Globus pallidus (tissue), 1 donor: ENCODE measurements at places on chromosomes 12 and 14.

DNA sequence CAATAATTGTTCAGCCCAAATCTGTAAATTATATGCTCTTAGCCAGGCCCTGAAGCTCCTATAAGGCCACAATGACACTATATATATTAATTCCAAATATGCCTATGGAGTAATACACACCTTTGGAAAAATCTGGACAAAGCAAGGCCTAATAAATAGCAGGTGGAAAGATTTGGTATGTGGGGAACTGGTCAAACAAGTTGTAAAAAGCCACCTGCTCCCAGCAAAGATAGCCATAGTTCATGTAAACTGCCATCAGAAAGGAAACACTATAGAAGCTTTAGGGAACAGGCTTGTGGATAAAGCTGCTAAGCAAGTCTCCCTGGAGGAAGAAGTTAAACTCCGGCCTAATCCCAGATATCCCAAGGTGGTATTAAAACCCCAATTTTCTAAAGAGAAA lies 29.7 kb downstream of the PRMT8 start:
- no peak for DNase-seq

DNA sequence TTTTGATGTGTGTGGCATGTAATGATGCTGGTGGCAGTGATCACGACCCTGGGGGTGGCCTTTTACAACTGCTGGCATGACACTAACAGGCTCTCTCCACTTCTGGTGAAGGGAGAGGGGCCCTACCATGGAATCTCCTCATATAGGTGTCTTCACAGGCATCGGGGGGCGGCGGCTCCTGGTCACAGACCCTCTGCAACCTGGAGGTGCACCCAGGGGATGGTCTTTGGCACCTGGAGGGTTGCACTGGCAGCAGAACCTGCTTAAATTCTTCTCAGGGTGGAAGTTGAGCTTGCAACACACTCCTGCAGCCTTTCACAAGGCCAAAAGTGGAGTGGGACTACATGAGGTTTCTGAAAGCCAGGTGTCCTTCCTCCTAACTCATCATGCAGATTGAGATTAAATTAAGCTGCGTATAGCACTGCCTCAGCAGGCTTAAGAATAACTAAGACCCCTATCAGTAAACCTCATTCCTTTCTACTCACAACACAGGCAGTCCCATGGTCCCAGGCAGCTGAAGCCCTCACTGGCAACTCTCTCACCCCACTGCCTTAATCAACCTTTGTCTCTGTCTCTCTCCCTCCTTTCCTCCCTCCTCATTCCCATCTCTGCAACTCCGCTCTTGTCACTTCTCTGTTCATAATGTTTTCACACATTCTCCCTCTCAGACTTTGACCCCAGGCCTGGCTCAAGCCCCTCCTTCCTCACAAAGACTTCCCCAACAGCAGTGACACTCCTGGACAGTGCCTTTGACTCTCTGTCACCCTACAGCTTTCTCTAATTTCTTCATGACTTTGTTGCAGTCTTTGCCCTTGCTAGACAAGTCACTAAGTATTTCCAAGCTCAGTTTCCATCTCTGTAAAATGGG lies 18.9 kb downstream of the NID2 start:
- DNase-seq = no peak

DNA sequence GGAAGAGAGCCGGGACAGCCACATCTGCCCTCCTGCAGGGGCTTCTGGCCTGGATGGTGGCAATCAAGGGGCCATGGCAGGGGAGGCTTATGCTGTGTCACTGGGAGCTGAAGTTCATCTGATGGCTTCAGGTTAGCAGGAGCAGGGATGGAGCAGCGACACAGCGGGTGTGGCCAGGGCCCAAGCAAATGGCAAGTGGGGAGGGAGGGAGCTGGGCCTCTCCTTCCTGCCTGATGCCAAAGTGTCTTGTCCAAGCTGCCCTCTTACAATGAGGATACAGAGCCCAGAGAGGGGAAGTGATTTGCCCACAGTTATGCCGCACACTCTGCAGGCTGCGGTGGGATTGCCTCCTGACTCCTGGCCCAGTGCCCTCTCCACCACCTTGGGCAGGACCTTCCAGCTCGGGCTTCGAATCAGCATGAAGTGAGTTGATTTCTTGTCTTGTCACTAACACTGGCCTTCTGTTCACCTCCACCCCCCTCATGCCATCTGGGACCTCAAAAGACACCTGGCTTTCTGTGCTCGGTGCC lies 51.3 kb downstream of the IQSEC3 start:
- no peak for DNase-seq

- no peak for DNase-seq
Measured at GRCh38 chr14:101355284-101355683, 206.0 kb upstream of the DIO3 start.
